ENCODE measurements at places on chromosomes 1 and 21.

GRCh38 chr1:180053594-180054567, 99.3 kb downstream of the CEP350 start:
- DNase-seq: no peak

- DNase-seq: no peak
Observed at GRCh38 chr1:27574001-27574781, 29.8 kb downstream of the AHDC1 start.

DNA sequence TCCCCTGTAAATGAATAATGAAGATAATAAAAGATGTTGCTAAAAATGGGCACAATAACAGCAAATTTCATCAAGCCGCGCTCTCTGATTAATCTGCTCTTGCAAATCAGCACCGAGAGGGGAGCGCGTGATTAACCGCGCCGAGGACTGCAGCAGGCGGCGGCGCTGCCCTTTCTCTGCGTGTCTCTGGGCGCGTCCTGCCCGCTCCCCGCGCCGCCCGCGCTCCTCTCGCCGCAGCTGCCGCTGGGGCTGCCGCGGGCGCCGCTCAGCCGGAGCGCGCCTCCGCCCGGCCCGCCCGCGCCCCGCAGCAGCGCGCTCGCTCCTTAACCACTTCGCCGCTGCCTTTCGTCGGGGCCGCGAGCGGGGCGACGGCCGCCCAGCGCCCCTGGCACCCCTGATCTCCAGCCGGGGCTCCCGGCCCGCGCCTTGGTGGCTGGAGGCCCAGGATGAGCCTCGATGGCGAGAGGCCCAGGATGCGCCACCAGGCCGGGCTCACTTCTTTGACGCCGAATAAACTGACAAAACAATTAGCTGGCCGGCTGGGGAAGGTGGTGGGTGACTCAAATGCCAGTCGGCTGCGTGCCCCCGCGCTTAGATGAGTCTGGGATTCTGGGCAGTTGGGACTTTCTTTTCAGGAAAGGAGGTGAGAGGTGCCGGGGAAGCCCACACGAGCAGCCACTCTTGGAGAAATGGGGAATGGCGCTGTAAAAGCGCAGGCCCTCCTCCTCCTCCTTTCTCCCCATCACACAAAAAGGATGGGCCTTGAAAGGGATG, 221.4 kb upstream of the PKN2 start:
- peak; percentile 69 for DNase-seq

DNA sequence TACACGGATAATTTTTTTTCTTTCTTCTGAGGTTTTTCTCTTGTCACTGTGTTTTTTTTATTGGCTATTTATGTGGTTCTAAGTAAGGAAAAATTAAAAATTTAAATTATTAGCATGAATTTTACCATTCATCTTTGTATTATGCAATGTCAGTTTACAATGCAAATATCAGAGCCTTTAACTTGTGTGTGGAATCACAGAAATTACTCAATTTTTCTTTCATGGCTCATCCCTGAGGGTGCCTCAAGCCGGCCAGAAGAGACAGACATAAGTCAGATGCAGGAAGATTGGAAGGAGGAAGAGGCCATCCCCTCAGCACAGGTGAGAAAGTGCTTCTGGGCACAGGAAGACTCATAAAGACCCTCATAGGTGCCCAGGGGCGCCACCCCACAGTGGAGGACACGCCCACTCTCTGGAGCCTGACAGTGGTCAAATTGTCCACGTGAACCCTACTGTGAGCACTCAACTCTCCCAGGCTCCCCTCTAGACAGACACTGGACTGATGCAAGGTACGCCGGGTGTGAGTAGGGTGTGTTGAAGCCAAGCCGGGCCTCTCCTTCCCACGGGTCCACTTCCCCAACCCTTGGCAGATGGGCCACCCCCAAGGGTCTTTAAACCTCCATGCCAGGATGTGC, 9.5 kb upstream of the LDLRAP1 start:
- DNase-seq: no peak

GRCh38 chr1:17643861-17644703, 104.6 kb downstream of the ARHGEF10L start:
- DNase-seq: peak; percentile 25

GRCh38 chr1:46677339-46677738, 5.7 kb downstream of the TEX38 start:
- DNase-seq: no peak

- no peak for DNase-seq
Observed at GRCh38 chr1:232283864-232284263, 346.1 kb downstream of the SIPA1L2 start.

DNA sequence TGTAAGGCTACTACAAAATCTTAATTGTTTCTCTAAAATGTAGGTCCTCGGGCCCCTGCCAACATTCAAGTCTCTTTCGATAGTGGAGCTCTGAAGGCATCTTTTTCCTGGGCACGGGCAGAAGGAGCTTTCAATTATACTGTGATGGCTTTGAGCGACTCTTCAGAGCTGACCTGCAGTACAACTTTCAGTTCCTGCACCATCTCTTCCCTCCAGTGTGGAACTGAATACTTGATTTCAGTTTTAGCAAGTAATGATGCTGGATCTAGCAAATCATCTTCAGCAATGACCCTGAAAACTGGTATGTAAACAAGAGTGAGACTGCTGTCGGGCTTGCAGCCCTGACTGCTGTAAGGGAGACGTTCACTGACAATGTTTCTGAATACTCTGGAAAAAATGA, 9.6 kb downstream of the FNDC7 start:
- DNase-seq: no peak

GRCh38 chr1:9626201-9626608, 25.3 kb upstream of the PIK3CD start:
- no peak for DNase-seq

GRCh38 chr1:68542586-68542985, 45.7 kb upstream of the DEPDC1 start:
- DNase-seq: no peak

DNA sequence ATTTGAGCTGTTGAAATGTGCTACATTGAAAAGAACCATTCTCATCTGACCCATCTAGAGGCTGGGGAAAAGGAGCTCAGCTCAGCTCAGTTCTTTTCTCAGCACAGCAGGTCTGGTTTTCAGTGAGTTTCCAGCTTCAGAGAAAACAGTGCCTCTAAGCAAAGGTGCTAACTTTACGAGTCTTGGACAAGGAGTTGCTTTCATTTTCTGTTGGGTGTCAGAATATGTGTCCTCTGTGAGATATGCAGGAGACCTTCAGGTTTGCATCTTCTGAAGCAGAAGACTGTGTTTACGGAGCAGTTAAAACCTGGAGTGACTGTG, 321.3 kb upstream of the USP24 start:
- no peak for DNase-seq
